ENCODE measurements at places on chromosomes 1 and 21.

DNA sequence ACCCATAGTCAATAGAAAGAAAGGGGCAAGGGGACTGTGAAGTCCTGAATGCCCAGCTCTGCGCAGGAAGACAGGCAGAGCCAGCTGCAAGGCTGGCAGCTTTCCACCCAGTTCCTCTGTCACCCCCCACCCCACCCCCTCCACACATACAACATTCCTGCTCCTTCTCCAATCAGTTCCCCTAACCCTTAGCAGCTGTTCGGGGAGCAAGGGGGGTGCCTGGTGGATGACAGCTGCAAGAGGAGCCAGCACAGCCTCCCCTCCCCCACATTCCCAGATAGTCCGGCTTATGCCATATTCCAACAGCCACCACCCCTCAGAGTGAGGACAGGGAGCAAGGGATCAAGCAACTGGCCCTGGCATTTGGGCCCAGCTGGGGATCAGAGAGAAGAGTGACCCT is 9.7 kb downstream of the ARHGEF2 start:
- DNase-seq = no peak

DNA sequence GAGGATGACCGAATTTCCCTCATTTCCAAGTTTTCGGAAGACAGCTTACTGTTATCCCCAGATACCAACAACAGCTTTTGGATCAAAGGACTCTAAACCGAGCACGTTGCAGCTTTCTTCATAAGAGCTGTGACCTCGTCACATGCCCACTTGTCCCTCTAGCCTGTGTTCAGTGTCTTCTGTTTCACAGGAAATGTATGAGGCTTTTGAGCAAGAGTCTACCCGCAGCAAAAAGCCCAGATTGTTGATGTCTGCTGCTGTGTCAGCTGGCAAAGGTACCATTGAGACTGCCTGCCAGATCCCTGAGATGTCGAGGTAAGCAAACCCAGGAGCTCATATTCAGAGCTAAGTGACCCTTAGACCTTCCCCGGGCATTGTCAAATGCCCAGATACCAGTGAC is 24.1 kb downstream of the CHI3L2 start:
- no peak for DNase-seq

GRCh38 chr1:1398677-1399186 is 403 bp downstream of the CCNL2 start:
- no peak for DNase-seq

- no peak for DNase-seq
Observed at GRCh38 chr1:18103788-18104421, 3.7 kb upstream of the IGSF21 start.

GRCh38 chr1:214326406-214326805 is 45.4 kb downstream of the SMYD2 start:
- DNase-seq = no peak

DNA sequence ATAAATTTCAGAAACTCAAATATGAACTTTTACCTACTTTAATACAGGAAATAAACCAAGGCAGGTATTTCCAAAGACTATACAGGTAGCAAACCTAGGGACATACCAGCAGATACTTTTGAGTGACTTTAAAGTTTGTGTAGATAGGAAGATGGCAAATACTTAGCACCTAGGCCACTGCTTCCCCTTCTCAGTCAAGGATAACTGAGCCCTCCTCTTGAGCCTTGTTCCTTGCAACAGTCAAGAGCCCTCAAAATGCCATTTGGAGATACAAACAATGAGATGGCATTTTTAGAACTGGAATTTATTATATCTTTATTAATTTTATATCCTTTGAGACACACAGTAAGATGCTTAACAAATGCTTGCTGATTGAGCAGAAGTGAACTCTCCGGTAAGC is 65.9 kb downstream of the LPGAT1 start:
- DNase-seq = no peak

- DNase-seq = no peak
Observed at GRCh38 chr1:111791776-111792175, 36.1 kb downstream of the DDX20 start.

GRCh38 chr1:30763651-30764248 is 6.2 kb upstream of the LAPTM5 start:
- no peak for DNase-seq

GRCh38 chr1:9251501-9251900 is 16.9 kb downstream of the H6PD start:
- DNase-seq = no peak

DNA sequence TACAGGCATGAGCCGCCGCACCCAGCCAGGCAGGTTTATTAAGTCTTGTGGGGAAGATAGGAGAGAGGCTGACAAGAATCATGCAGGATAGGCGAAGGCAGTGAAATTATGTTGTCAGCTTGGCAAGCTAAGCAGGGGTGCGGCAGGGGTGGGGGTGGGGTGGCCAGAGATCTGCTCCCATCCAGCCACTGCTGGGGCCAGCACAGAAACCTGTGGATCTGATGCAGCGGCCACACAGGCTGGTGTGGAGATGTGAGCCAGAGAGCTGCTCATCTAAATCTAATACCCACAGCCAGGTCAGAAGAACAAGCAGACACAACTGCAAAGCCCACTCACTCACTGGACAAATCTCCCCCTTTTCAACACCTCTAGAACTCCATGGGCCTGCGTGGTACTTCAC is 68.7 kb downstream of the KCTD3 start:
- no peak for DNase-seq

GRCh38 chr1:217180443-217180842 is 450.4 kb downstream of the GPATCH2 start:
- DNase-seq = no peak

GRCh38 chr1:94821636-94822305 is 1.6 kb downstream of the SLC44A3 start:
- no peak for DNase-seq

DNA sequence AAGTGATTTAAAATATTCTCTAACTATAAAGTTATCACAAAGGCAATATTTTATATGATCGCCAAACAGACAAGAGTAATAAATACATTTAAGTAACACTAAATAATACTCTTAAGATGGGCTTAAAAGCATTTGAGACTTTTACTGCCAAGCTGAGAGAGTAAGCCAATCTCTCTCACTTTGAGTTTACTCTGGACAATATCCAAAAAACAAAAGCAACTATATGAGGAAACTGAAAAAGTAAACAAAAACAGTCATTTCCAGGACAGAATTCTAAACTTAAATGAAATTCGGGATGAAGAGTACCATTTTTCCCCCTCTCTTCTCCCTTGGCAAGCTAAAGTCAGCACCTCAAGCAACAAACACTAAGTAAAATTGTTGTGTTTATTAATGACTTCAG is 173.2 kb downstream of the COP1 start:
- no peak for DNase-seq

DNA sequence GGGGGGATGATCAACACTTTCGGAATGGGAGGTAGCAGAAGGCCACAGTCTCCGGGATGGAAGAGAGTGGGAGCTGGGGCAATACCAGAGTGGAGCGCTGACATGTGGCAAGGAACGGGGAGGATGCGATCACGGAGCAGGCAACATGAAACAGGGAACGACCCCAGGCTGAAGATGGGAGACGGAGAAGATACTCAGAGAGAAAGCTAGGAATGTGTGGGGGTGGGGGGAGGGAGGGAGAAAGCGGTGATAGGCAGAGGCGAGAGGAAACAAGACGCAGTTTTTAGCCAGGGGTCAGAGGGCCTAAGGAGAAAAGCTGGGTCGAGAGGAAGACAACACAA is 577 bp downstream of the RAB3GAP2 start:
- peak; percentile 21 for DNase-seq

GRCh38 chr1:209989525-209989924 is 51.5 kb downstream of the SYT14 start:
- no peak for DNase-seq

- DNase-seq = no peak
Observed at GRCh38 chr1:84037758-84038611, 39.1 kb upstream of the TTLL7 start.

DNA sequence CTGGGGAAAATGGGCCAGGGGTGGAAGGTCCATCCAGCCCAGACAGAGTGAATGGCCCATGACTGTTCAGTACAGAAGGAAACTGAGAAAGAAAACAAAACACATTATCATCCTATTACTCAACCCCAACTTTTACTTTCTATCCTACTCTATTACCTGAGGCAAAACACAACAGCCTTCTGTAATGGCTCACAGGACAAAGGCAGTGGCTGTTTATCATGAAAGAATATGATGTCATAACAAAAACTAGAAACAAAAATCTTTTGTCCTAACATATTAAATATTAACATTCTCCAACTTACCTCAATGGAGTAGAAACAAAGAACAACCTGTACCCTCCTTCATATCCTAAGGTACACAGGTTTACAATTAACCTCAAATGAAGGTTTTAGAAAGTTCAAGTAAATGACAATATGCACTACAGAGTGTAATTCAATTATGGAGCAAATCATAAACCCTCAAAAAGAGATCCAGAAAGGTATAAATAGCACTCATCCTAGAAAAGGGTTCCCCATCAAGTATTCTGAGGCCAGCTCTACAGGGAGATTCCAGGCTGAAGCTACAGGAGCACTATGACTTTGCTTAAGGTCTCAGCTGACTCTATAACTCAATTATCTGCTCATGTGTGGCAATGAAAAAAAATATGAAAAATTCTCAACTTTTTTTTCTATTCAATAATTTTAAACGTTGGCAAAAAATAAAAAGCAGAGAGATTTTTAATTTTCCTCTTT is 15.1 kb downstream of the ELK4 start:
- no peak for DNase-seq

DNA sequence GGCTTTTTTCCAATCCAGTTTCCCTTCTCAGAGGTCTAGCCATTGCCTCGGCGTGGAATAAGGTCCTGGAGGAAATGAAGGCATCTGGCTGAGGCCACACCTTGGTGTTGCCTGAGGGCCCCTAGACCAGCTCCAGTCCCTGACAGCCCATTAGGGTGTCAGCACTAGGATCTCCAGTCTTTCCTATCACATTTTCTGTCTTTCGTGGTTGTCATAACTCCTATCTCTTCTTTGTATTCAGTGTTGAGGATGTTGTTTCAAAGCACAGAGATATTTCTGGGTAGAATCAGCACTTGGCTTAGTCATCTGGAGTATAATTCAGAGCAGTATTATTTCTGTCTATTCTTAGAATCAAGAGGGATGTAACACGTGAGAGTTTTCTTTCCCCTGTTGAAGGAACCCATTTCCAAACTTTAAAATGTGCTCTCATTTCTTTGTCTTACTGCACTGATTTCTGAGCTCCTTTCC is 844.3 kb downstream of the KCNT2 start:
- no peak for DNase-seq

DNA sequence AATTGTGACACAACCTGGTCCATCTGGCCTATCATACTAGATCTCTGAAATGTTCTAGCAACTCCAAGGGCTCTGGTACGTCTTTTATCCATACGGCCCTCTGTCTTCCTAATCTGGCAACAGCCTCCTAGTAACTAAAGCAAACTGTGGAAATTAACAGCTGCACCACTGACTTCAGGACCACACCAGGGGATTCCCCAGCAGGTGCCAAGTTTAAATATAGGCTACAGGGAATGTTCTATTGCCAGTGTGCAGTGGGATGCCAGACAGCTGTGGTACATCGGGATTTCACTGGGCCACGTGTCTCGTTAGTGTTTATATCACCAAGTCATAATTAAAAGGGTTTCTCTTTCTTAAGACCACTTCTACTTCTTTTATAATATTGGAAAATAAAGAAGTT is 94.3 kb downstream of the RGS2 start:
- no peak for DNase-seq

DNA sequence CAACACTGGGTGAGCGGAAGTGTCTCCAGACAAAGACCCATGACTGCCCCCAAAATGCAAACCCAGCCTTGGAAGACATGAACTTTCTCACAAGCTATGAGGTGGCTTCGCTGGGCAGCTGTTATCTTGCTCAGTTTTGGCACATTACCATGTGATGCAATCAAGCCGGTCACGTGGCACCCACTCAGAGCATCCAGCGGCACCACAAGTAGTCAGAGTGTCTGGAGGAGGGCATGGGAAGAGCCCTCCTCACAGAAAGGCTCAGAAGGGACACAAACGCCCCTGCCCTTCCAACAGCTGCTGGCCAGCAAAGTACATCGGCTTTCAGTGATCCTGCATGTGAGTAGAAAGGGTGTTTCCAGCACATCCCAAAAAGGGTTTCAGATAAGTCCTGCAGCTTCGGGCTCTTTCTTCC is 145.5 kb upstream of the IRF2BP2 start:
- DNase-seq = no peak

DNA sequence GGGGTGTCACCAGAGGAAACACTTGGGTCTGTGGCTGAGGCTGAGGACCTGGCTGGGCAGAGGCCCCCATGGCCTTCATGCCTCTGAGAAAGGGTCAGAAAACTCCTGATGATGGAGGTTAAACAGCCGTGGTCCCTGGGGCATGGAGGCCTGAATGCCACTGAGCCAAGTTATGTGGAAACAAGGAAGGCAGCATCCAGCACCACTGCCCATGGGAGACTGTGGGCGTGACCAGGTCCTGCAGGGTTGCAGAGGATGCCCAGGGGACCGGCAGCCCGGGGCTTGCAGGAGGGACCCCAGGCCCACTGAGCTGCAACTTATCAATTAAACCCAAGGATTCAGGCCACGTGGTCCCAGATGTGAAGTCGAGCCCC is 18.9 kb upstream of the COL6A2 start:
- DNase-seq = no peak

DNA sequence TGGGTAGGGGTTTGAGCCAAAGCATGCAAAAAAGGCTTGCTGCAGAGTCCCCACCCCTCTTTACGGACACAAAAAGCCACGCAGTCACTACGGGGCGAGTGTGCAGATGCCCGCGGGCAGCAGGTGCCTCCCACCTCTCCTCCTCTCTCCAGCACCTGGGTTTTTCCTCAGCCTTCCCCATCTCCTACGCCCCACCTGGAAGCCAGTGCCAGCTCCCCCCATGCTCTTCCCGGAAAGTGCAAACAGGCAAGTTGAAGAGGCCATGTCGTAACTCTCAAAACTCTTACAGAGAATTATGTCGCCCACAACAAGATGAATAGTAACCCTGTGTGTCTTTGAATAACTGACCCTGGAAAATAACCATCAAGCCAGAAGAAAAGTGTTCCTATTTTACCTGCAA is 82.5 kb downstream of the PDE9A start:
- DNase-seq = no peak

- no peak for DNase-seq
Observed at GRCh38 chr1:57401671-57402070, 22.2 kb downstream of the DAB1 start.

DNA sequence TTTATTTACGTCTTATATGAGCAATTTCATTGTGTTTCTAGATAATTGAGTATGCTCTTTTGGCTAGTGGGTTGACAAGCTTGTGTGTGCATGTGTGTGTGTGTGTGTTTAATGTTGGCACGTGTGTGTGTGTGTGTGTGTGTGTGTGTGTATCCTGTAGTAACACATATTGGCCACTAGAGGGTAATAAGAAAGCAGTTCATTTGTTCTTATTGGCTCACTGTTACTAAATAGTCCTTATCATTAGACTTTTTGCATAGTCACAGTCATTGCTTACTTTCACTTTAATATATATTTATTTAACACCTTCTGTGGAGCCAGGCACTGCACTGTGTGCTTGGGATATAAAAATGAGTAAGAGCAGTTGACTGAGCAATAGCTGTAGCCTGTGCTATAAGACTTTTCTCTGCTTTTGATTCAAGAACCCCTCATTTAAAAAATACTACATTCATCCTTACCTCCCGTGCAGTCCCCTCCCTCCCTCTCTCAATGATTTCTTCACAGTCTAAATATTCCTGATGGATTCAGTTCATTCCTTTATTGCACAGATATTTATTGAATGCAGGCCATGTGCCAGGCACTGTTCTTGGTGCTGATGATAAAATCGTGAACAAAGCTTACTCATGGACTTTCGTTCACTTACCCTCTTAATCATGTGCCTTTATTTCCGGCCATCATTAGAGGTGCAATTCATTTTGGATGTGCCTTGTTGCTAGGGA is 96.7 kb downstream of the DYRK1A start:
- DNase-seq = no peak

- no peak for DNase-seq
Observed at GRCh38 chr1:25197235-25197975, 34.9 kb downstream of the SYF2 start.

- DNase-seq = no peak
Observed at GRCh38 chr1:22729400-22729773, 18.7 kb downstream of the EPHB2 start.
